ENCODE measurements at places on chromosomes 4 and X.

DNA sequence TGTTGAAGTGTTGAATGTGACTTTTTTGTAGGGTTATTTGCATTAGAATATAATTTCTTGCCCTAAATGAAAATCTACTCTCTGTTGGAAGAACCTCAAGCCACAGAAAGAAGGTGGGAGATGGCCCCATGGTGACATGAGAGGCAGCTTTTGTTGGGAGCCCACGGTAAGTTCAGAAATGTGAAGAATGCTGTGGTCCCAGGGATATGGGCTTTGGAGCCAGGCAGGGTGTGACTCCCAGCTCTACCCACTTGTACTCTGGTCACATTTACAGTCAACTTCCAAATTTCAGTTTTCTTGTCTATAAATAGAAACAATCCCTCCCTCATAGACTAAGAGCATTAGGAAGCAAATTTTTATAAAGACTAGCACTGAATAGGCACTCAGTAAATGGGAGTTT lies 177.8 kb downstream of the RAB28 start:
- no peak for DNase-seq

DNA sequence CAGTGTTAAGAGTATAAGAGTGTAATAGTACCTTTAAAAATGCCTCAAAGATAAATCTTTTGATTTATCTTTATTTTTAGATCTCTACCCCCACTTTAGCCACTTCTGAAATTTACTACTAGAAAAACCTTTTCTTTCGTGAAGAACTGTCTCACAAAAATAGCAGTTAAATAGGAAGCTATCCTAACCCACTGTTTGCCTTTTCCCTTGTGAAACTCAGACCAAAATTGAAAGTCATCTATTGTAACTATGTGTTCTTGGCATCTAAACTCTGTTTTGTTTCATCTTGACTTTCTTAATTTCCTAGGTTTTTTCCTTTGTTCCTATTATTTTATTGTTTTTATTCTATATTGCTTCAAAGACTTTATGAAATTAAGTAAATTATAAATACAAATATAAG lies 7.8 kb upstream of the TMEM144 start:
- DNase-seq = no peak

- DNase-seq = no peak
These were observed 173.9 kb upstream of the KLF3 start for GRCh38 chr4:38489924-38490639.

GRCh38 chr4:47690611-47691010 lies 147.3 kb downstream of the CORIN start:
- DNase-seq = no peak

DNA sequence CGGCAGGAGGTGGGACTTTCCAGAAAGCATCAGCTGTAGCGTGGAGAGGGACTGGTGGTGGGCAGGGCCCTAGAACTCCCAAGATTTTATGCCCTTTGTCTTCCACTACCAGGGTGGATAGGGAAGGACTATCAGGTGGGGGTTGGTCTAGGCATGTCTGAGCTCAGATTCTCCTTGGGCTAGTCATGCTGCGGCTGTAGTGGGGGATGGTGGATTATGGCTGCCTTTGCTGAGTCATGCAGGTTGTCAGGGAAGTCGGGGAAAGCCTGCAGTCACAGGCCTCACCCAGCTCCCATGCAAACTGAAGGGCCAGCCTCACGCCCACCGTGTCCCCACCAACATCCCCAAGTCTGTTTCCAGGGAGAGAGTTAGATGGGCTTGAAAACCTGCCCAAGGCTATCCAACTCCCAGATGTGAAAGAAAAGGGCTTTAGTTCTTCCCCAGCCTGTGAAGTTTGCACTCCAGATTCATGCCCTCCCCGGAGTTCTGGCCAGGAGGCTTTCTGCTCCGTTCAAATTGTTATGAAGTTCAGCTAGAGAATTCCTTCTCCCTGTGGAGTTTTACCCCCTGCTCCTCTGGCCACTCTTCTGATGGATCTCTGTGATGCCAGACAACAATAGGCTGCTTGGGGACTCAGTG lies 13.4 kb upstream of the MEPE start:
- DNase-seq = no peak

DNA sequence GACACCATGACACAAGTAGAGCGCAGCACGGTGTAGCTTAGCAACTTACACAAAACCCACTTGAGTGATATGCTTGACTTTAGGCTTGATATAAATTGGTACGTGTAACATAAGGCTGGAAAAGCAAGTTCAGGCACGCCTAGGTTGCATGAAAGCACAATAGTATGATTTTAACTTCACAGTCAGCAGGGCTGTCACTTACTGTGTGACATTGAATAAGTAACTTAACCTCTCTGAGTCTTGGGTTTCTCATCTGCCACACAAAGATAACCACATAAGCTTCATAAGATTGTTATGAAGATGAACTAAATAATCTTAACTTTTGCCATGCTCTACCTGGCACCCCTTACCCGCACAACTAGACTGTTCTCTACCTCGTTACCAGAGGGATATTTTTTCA lies 9.5 kb downstream of the SRD5A3 start:
- DNase-seq = no peak

DNA sequence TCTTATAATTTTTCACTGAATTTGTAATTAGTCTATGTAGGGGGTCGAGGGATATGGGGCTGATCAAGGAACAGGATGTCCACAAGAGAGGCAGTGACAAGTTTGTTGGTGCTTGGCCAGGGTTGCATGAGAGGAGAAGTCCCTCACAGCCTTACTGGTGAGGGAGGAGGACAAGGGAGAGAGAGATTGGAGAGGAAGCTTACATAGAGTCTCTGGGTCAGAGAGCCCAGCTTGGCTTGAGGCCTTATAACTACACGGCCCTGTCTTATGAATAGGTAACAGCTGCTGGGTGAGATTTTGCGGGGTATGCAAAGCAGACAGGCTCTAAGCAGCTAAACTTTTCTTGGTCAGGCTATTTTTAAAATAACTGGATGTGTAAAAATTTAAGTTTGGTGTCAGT lies 37.9 kb upstream of the OTUD4 start:
- DNase-seq = no peak

- DNase-seq = no peak
These were observed 46.0 kb downstream of the TFDP3 start for GRCh38 chrX:133171962-133172708.

DNA sequence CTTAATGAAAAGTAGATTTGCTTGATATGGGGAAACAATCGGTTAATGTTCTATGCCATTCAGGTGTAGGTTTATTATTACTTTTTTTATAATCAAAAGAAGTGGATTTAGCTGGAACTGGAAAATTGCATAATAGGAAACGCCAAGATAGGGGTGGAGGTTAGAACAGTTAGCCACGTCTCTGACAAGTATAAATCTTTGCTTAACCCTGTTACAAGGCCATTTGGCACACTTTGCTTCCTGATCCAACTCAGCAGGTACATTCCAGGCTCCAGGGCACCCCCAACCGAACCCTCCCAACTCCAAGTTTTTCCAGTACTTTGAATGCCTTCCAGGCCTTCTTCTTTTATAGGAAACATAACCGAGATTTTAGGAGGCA lies 50.6 kb upstream of the ACSL4 start:
- DNase-seq = no peak

GRCh38 chr4:48909697-48910096 lies 3.1 kb upstream of the OCIAD2 start:
- DNase-seq = no peak

- no peak for DNase-seq
These were observed 32.9 kb downstream of the EREG start for GRCh38 chr4:74397748-74398426.

DNA sequence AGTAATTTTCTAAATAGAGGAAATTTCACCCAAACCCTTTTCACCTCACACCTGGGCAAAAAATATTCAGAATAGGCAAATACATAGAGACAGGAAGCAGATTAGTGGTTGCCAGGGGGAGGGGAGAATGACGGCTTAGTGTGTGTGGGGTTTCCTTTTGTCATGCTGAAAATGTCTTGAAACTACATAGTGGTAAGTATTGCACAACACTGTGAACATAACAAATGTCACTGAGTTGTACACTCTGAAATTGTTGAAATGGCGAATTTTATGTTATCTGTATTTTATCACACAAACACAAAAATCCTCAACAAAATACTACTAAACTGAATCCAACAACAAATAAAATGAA lies 60.7 kb upstream of the PLAC1 start:
- DNase-seq = no peak

DNA sequence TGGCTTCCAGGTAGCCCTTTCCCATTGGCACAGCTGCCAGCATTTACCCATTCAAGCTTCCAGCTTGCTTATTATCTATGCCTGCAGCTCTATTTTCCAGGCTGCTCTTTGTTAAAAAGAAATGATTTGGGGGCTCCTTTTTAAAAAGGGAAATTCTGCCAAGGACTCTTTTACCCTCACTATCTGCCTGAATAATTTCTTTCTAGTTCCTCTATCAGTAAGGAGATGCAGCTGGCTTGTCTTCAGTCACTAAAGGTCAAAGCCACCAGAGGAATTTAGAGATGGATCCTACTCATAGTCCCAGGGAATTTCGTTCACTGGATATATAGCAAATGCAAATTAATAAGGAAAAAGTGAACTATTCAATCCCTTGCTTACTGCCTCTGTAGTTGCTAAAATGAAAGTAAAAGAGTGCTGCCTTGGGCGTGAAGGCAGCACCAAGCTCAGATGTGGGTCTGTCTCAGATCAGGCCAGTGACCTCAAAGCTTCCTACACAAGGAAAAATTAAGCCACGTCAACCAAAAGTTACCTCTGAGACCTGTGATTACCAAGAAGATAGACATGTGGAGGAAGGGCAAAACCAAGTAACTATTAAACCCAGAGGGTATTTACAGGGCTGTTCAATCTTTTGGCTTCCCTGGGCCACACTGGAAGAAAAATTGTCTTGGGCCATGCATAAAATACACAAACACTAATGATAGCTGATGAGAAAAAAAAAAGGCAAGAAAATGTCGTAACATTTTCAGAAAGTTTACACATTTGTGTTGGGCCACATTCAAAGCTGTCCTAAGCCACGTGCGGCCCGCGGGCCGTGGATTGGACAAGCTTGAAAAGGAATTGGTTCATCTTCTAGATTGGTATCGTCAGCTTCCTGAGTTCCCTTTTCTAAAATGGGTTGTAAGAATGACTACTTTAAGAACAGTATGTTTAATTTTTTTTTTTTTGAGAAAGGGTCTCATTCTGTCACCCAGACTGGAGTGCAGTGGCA lies 5.3 kb downstream of the ARSF start:
- no peak for DNase-seq

GRCh38 chrX:39915081-39915480 lies 182.7 kb downstream of the BCOR start:
- no peak for DNase-seq

GRCh38 chr4:156374069-156374468 lies 420.4 kb upstream of the CTSO start:
- no peak for DNase-seq

DNA sequence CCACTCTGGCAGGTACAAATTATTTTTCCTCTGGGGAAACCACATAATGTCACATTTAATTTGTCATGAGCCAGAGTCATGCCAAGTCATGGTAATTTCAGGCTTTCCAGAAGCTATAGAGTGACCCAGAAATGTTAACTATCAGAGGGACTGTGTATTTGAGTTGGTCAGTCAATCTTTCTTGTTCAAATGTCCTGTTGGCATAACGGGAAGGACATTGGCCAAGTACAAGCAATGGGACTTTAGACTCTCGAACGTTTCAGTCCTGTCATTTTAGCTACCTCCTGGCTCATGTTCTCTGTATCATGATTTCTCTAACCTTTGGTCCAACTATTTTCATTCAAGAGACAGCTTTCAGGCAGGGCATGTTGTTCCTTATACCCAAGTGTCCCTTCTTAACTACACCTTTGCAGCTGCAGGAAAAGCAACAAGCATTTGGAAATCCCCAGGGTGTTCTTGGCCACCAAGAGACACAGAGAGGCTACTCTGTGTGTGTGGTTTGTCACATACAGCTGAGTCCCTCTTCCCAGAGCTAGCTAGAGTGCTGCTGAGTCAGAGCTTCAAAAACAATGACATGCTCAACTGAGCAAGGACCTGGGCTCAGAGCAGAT lies 142.6 kb downstream of the EGF start:
- DNase-seq = no peak

DNA sequence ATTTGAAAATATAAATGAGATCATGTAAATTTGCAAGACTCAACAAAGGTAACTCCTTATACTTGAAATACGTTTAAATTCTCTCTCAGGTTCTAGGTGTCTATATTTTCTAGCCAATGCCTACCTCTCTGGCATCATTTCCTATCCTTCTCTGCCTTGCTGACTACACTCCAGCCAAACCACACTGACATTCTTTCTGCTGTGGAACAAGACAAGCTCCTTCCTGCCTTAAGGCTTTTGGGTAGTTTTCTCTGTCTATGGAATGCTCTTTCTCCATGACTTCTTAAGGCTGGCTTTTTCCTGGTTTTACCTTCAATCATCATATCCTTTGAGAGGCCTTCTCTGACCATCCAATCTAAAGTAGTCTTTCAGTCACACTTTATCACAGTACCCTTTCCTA lies 201.0 kb downstream of the SPRY1 start:
- no peak for DNase-seq

GRCh38 chrX:121231566-121232358 lies 184.4 kb downstream of the GLUD2 start:
- no peak for DNase-seq

GRCh38 chrX:9340598-9341290 lies 124.1 kb upstream of the TBL1X start:
- no peak for DNase-seq

DNA sequence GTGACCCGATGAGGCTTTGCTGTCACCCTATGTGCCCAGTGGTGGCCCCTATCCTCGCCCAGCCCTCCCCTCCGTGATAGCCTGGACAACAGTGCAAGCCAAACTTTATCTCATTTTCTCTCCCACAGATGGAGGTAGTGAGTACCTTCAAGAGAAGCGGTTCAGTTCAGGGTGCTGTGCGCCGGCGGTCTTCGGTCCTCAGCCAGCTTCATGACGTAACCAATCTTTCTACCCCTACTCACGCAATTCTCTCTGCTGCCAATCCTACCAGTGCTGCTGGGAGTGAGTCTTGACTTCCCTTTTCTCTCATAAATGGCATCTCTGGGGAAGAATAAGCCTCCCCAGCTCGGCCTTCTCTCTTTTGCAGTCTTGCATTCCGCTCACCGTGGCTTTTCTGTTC lies 29.5 kb downstream of the CCNQ start:
- DNase-seq = no peak

GRCh38 chr4:142347241-142347640 lies 498.9 kb downstream of the INPP4B start:
- DNase-seq = no peak

DNA sequence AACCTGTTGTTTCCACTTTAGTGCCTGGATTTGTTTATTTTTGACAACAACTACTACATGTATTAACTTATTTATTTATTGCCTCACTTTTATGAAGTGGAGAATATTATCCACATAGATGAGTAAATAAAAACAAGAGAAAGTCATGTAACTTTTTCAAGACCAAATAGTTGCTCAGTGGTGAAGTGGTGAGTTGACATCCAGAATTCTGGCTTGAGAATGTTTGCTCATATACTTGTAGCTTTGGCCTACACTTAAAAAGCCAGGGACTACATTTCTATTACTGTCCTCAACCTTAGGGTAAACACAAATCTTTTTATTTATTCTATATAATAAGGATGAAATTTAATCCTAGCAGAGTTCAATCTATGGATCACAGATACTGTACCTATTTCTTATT lies 47.7 kb upstream of the GALNTL6 start:
- no peak for DNase-seq
